Hematopoietic multipotent progenitor cell treated with erythropoietin and hydrocortisone succinate and interleukin-3 and kit ligand, for 4 days (in vitro differentiated cells): ENCODE measurements at places on chromosomes 3 and 15.

GRCh38 chr3:43523454-43524053 lies 98.3 kb downstream of the ANO10 start:
- DNase-seq, result no peak

DNA sequence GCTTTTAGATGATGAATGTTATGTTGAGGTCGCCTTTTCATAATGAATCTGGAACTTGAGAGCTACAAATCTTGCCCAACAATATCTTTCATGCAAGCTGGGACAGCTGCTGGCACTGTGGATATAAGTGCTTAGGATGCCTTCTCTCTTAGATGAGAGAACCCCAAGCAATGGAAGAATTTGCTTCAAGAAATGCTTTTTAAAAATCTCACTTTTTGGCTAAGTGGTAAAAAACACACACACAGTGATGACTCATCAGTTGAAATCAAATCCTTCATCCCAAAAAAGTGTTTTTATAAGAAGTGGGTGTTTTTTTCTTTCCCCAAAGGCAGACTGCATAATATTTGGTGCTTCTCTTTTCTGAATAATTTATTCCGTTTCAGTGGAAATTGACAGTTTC lies 38.4 kb upstream of the GALNT15 start:
- DNase-seq, result no peak

DNA sequence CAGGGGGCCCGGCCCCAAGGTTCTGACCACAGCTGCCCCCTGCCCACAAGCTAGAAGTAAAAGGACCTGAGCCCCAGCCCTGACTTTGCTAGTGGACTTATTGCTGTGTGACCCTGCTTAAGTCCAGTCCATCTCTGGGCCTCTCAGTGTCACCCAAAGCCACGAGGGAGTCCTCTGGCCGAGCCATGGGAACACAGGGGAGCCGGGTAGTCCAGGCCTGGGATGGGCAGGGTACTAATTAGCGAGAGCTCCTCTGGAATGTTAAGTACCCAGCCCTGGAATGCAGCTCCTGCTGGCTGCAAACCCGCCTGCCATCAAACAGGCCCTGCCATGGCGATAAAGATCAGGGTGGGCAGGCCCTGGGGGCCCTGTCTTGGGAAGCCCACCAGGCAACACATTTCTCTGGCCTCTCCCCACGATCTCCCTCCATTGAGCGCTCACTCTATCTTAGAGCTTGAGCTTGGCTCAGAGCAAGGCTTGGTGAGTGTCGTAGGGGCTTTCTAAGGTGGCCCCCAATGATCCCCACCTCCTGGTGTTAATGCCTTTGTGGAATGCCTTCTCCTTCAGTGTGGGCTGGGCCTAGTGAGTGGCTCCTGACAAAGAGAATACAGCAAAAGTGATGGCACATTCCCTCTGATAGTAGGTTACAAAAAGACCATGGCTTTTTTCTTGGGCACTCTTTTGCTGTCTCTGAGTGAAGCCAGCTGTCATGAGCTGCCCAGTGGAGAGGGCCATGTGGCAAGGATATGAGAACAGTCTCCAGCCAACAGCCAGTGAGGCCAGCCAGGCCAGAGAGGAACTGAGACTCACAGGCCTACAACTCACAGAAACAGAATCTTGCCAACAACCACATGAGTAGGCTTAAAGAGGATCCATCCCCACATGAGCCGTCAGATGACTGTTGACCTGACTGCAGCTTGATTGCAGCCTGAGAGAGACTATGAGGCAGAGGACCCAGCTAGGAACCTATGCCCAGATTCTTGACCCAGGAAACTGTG lies 133.1 kb downstream of the SMAD6 start:
- DNase-seq, result no peak

GRCh38 chr3:158107605-158108444 lies 1.6 kb upstream of the SHOX2 start:
- no peak for DNase-seq

DNA sequence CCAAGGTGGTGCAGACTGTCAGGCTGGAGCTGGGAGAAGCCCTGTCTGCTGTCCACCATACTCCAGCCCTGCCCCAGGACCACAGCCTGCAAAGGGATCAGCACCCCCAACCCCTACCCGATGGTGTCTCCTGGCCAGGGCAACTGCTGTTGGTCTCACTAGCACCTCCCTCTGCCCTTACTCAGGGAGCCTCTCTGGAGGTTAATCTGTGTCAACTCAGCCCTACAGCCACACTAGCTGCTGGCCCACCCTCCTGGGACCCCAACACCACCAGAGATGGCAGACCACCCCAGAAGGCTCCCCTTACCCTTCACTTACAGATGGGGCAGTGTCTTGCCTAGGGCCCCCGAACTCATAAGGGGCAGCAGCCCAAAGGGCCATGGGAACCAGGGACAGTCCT lies 65.2 kb downstream of the TLE3 start:
- no peak for DNase-seq

DNA sequence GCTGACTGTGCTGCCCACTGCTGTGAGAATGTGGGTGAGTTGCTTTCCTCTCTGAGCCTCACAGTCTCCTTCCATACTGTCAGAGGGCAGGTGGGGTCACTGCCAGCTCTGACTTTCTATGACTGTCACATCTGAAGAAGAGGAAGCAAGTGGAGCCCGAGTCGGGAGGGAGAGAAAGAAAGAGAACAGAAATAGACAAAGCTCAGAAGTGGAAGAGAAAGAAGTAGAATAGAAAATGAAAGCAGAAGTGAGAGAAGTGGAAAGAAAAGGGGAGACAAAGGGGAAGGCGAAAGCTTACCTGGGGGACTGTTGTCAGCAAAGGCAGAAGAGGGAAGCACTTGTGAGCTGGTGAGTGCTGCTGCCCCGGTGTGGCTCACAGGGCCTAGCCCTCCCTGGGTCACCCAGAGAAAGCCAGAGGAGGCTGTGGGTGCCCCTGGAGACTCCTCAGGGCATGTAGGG lies 57.9 kb downstream of the EPHB1 start:
- peak; percentile 37 for DNase-seq

DNA sequence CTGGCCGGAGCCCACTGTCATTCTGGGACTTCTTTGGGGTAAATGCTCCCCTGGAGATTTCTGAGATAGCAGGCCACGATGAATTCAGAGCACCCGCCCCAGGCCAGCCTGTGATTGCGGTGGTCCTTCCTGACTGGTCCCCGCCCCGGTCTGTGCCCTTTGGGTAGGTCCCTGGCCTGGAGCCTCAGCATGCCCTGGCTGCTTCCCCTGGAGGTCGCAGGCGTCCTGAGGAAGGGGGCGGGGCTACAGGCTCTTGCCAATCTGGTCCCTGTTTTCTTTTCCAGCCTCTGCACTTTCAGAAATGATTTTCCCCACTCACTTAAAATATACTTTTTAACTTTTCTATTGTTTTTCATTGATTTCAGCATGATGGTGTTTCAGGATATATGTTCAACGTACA lies 250.2 kb upstream of the ATP10A start:
- DNase-seq, result no peak

GRCh38 chr15:57751177-57751800 lies 44.8 kb downstream of the POLR2M start:
- DNase-seq, result peak; percentile 41

DNA sequence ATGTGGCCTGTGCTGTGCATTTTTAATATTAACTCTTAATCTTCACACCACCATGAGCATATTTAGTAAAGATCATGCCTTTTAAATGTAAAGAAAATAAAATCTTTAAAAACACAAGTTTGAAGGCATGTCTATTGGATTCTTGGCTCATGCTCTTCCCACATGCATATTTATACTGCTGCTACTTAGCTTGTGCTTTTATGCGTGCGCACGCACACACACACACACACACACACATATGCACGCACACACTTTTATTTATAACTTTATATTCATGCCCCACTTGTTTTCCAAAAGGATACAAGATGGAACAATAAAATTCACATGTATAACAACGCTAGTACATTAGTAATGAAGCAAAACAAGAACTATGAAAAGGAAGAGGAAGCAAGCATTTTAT lies 36.1 kb upstream of the ZPLD1 start:
- no peak for DNase-seq

DNA sequence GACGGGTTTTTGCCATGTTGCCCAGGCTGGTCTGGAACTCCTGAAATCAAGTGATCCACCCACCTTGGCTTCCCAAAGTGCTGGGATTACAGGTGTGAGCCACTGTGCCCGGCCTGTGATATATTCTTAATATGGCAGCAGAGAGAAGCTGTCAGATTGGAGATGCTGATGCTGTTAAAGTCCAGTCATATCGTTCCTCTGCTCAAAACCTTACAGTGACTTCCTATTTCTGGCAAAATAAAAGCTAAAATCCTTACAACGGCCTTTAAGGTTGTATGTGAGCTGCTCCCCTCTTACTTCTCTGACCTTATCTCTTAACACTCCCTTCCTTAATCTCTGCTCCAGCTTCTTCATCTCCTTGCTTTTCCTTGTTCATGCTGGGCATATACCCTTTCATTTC lies 26.6 kb upstream of the MGA start:
- DNase-seq, result peak; percentile 20

DNA sequence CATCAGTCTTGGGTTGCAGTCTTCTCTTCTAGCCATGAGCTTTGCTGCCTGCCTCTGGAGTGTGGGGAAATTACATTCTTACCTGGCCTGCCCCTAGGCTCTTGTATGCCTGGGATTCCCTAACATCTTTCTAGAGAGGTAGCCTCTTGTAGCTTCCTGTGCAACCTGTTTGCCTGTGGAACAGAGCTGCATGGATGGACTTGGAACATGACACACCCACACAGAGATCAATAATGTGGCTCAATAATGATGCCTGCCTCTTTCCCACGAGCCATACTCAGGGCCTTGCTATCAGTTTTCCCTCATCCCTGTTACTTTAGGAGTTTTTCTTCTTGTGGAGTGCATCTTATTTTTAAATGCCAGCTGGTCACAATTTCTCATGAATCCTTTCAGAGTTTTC lies 11.4 kb downstream of the CHCHD6 start:
- no peak for DNase-seq

GRCh38 chr3:138473391-138473790 lies 39.0 kb downstream of the ESYT3 start:
- DNase-seq, result no peak

DNA sequence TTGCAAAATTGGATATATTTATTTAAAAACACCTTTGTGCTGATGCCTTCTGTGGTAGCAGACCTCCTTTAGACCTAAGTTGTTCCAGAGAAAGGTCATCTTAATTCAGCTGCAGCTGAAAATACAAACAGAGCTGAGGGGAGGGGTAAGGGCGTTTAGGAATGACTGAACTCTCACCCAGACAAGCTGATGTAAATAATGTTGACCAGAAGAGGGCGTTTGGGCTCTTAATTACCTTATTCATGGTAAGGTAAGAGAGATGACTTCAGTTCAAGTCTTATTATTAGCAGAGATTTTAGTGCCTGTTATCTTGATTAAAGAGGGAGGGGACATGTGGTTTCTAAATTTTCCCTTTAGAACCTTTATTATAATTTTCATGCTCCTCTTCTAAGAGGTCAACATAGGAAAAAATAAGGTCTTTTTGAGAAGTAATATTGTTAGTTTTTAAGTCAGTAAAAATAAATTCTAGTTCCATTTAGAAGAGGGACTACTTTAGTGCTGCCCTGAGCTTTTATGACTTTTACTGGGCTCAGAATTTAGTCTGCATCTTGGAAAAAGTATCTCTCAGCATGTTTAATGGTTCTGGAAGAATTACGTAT lies 46.3 kb downstream of the GPR171 start:
- peak; percentile 87 for DNase-seq

GRCh38 chr15:60957111-60957510 lies 272.0 kb downstream of the RORA start:
- no peak for DNase-seq

GRCh38 chr3:172150913-172151650 lies 111.7 kb downstream of the FNDC3B start:
- DNase-seq, result no peak

DNA sequence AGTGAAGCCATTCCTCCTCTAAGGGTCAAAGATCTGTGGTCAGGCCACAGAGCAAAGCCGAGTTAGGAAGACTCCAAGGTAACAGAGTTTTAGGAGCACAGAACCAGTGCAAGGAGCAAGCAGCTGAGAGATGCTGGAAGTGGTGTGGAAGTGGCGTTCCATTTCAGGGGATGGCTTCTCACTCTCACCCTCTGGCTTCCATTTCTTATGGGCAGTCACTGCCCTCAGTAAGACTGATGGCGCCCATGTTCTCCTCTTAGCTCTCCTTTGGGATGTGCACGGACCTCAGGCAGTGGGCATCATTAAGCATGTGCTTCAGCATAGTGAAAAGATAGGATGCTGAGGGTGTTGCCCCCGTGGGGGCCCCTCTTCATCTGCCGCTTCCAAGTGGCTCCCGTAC lies 90.3 kb downstream of the ASB7 start:
- no peak for DNase-seq

DNA sequence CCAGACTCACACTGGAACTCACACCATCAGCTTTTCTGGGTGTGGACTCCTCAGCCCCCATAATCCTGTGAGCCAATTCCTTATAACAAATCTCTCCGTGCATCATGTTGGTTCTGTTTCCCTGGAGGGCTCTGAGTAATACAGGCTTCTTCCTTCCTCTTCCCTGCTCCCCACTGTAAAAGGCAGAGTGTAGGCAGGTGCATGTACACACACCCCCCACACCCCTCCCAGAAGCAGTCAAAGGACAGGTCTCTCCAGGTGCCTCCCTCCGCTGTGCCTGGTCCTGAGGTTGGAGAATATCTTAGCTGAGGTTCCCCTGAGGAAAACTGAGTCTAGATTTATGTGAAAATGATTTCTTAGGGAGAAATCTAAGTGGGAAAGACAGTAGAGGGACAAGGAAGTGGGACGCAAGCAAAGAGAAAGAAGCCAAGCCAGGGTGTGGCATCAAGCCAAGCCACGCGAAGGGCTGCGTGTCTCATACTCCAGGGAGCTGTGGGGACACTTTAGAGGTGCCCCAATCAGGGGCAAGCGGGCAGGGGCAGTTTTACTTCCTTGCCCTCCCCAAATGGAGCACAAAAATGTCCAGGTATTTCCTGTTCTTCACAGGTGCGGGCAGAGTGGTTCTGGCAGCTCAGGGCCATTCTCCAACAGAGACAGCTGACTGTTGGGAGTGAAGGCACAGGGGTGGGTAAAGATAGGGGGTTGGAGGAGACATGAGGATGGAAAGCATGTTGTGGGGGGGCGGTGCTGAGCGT lies 86.6 kb downstream of the HMG20A start:
- DNase-seq, result peak; percentile 54

GRCh38 chr3:194387926-194388418 lies 11.1 kb downstream of the GP5 start:
- DNase-seq, result no peak

- DNase-seq, result no peak
These were observed 256.3 kb upstream of the CHRNA7 start for GRCh38 chr15:31774045-31774444.

DNA sequence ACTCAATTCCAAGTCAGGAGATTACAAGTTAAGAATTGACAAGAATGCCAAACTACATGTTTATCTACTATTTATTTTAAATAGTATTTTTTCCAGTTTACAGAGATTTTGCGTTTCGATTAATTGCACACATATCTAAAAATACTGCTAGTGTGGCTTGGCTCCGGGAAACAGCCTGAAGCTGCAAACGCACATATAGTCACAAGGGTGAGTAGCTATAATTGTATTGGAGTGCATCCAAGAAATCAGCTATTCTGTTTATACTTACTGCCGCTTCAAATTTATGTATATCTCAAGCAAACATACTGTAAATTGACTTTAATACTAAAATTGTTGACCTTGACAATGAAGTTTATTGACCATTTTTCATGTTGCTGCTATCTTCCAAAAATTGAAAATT lies 77.0 kb upstream of the PLSCR5 start:
- DNase-seq, result no peak

- DNase-seq, result no peak
These were observed 7.9 kb downstream of the RPL14 start for GRCh38 chr3:40465111-40465407.

GRCh38 chr15:49040151-49040550 lies 6.1 kb downstream of the SECISBP2L start:
- no peak for DNase-seq
